ENCODE measurements at places on chromosomes 4 and X.

GRCh38 chr4:126627255-126627654, 1005.5 kb upstream of the INTU start:
- no peak for DNase-seq

GRCh38 chr4:120865985-120866384, 56.5 kb downstream of the PRDM5 start:
- no peak for DNase-seq

DNA sequence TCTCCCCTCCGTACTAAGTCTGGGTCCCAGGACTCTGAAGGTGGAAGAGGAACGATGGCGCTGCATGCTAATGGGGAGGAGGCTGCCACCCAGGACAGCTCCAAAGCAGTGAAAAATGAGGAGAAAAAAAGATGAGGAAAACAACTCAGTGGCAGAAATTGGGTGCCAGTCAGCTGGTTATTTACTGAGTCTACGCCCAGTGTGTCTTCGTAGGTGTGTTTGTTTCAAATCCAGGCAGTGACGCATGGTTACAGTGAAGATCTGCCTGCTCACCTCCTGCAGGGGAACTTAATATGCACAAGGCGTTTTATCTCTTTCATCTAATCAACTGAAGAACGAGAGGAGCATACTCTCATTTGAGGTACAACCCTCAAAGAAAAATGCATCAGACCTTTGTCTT, 70.9 kb upstream of the FBXW7 start:
- no peak for DNase-seq

GRCh38 chrX:95101851-95102390, 1427.9 kb downstream of the FAM133A start:
- DNase-seq: no peak

GRCh38 chr4:48090621-48091020, 43.4 kb downstream of the TXK start:
- DNase-seq: no peak

DNA sequence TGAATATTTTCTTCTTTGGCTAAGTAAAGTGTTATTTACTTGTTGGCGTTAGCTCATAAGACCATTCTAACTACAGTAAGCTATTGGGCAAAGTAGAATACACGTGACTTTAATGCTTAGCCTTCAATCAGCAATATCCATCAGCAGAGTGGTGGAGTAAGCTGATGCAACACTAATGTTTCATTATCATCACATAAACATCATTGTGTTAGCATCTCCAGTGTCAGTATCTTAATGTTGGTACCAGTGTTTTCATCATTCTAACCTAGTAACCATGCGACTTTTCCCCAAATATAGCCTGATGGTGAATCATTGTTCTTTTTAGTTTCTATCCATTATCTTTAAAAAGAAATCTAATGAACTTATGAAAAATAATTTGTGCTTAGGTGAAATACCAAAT, 48.5 kb downstream of the APOOL start:
- DNase-seq: no peak

GRCh38 chr4:52157641-52158316, 106.7 kb downstream of the SPATA18 start:
- no peak for DNase-seq

GRCh38 chrX:22889819-22890218, 109.9 kb upstream of the DDX53 start:
- no peak for DNase-seq

DNA sequence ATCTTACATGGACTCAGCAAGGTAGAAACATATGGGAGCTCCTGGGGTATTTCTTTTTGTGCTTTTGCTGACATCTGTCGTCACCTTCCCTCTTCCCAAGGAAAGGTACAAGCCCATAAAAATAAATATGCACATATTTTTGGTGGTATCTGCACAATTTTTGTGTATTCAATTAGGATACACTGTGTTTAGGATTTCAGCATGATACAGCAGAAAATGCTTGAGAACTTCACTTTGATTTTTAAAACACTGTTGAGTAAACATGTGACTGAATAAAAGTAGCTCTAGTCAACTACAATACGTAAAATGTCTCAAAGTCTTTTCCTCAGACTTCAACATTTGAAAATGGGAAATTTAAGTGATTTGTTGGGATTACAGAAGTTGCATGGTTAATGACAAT, 99.4 kb upstream of the SPANXC start:
- DNase-seq: no peak

GRCh38 chr4:151652841-151653547, 107.8 kb downstream of the GATB start:
- DNase-seq: no peak

All from stimulated activated CD4-positive, alpha-beta T cell treated with anti-CD3 and anti-CD28 coated beads, Interleukin-15, amount 100 ng/mL, for 24 hours (primary cell).